ENCODE measurements at places on chromosomes 2 and 18. TPM values are rescaled to one million over a fixed set of nuclear protein-coding genes. Genes with fewer than 3 reads are reported as not detected.

Gene GALR1
- 0.21 TPM for total RNA-seq

Gene MGAT4A
- 27.4 TPM for total RNA-seq

Gene DCDC2C
- not detected for total RNA-seq

Gene AMMECR1L
- total RNA-seq: 20.0 TPM

Gene SPP2
- not detected for total RNA-seq

Gene ST8SIA3
- total RNA-seq: 0.07 TPM

Gene CRYGD
- not detected for total RNA-seq

Gene GDF7
- 9.2 TPM for total RNA-seq

Gene THSD7B
- total RNA-seq: 0.67 TPM

All from uterus (tissue), 4 donors.